Left renal cortex interstitium (tissue), 4 donors: ENCODE measurements at places on chromosomes 11 and 22.

DNA sequence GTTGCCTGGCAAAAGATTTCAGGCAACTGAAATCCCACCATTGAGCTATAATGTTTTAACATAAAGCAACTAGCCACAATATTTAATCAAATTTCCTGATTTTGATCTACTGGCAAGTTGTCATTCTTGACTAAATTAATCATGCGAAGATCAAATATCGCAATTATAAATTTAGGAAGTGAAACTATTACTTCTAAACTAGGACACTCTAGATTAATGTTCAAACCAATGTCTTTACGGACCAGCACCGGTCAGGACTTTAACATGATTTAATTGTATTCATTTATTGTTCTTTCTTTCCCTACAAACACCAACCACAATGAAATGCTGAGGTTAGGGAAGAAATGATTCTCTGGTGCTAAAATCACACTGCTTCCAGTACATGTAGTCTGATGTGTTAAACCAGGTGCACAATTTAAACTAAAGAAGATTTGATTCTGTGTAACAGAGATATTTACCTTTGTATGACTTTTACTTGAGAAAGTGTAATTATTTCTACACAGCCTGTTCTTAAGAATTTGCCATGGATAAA lies 14.9 kb downstream of the GAS2 start:
- no peak for DNase-seq

DNA sequence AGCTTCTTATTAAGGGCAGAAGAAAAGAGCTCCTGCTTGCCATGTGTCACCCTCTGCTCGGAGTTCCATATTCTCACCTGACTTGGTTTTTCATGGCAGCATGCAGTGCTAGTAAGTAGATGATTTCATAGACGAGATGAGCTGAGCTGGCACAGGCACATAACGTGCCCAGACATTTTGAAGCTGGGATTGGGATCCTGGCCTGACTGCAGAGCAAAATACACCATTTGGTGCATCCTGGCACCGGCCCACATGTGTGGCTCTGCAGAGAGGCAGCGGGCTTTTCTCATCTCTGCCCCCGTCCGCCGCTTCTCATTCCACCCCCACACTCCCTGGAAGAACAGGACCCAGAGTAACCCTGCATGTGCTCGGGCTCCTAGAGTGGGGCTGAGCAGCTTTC lies 24.8 kb downstream of the FAM118A start:
- no peak for DNase-seq

DNA sequence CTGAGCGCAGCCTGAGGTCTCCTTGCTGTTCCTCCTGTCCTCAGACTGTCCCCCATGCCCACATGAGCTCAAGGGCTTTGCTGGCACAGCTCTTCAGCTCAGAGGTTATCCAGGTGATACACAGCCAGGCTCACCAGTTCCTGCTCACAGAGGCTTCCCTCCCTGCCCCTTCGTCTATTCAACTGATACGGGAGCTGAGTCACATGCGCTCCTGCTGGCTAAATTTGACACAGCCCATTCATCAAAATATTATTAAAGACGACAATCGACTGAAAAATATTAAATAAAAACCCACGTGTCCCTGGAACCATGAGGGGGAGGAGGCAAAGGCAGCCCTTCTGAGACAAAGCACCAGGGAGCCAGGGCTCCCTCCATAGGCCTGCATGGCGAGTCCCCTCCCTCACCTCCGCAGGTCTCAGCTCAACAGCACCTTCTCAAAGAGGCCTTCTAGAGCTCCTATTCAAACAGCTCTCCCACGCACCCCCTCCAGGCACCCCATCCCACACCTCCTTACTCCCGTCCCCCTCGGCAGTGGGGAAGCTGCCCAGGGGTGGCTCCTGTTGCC lies 40.5 kb downstream of the DUSP8 start:
- no peak for DNase-seq

- no peak for DNase-seq
Measured at GRCh38 chr11:22341588-22341931, 3.4 kb downstream of the SLC17A6 start.

- no peak for DNase-seq
Measured at GRCh38 chr11:3010521-3011275, 18.6 kb upstream of the NAP1L4 start.

DNA sequence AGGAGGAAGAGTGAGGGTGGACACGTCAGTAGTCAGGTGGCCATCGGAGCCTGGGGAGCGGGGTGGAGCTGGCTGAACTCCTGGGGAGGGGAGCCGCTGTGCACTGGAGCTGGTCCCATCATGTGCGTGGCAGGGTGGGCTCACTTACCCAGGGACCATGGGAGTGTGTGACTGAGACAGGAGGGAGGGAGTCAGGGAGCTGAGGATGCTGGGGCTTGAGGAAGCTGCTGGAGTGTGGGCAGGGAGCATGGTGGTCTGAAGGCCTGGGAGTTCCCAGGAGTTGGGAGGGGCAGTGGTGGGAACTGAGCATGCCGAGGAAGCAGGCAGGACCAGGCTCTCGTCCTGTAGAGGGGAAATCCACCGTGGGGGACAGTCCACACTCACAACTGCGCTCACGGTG lies 18.0 kb downstream of the CLDN5 start:
- no peak for DNase-seq

GRCh38 chr11:103794262-103794661 lies 242.2 kb upstream of the DDI1 start:
- no peak for DNase-seq

- no peak for DNase-seq
Measured at GRCh38 chr11:35098855-35099254, 40.1 kb upstream of the CD44 start.

DNA sequence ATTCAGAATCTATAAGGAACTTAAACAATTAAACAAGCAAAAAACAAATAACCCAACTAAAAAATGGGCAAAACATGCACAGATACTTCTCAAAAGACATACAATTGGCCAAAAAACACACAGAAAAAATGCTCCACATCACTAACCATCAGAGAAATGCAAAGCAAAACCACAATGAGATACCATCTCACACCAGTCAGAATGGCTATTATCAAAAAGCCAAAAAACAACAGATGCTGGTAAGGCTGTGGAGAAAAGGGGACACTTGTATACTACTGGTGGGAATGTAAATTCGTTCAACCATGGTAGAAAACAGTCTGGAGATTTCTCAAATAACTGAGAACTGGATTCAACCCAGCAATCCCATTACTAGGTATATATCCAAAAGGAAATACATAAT lies 24.8 kb downstream of the ENTHD1 start:
- DNase-seq, result no peak

GRCh38 chr22:46280999-46281623 lies 13.3 kb downstream of the TTC38 start:
- no peak for DNase-seq

DNA sequence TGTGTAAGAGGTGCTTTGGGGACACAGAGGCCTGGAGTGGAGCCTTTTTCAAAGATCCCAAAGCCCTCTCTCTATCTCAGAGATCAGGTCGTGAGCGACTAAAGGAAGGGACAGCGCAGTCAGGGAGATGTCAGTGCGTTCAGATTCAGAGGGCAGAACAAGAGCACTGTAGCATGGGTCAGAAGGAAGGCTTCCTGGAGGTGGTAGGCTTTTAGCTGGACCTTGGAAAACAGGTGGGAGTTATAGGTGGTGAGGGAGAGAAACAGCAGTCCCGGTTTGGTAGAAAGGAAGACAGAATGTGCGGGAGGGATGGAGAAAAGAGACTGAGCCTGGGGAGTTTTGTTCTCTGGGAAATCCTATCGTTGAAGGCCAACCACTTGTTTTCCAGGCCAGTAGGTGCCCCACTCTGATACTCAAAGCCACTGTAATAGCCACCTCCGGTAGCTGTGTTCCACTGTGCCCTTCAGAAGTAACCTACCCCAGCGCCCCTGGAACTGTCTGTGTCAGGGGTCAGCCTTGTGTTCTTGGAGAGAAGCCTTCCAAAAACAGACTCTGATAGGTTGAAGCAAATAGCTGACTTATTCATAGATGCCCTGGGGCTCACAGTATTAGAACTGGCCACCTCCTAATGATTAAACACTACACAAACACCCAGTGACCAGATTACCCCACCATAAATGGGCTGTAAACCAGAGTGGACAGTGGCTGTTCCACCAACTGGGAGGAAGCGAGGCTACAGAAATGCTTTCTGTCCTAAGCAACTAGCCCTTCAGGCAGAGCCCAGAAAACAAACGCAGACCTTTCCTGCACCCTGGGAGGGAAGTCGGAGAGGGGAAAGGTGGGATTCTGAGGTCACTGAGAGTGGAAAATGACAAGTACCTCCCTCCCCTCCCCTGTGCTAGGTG lies 157.7 kb downstream of the DBX1 start:
- DNase-seq, result no peak

DNA sequence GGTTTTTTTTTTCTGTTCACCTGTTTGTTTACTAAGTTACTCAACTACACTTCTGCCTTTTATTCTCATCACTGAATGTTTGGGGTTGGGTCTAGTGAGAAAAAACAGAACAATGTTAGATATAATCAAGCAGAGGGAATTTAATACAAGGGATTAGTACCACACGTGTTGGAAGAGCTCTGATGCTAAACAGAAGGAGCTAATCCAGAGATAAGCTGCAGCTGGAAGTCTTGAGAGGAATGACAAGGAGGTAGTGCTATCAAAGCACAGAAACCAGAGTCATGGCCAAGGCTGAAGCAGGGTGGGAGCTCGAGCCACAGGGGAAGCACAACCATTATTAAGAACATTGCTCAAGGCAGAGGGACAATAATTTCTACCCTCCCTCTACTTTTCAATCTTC lies 604.1 kb upstream of the ANO5 start:
- DNase-seq, result no peak

- no peak for DNase-seq
Measured at GRCh38 chr11:2995893-2996554, 3.9 kb upstream of the NAP1L4 start.

- no peak for DNase-seq
Measured at GRCh38 chr11:44031549-44031948, 16.2 kb upstream of the ACCSL start.

DNA sequence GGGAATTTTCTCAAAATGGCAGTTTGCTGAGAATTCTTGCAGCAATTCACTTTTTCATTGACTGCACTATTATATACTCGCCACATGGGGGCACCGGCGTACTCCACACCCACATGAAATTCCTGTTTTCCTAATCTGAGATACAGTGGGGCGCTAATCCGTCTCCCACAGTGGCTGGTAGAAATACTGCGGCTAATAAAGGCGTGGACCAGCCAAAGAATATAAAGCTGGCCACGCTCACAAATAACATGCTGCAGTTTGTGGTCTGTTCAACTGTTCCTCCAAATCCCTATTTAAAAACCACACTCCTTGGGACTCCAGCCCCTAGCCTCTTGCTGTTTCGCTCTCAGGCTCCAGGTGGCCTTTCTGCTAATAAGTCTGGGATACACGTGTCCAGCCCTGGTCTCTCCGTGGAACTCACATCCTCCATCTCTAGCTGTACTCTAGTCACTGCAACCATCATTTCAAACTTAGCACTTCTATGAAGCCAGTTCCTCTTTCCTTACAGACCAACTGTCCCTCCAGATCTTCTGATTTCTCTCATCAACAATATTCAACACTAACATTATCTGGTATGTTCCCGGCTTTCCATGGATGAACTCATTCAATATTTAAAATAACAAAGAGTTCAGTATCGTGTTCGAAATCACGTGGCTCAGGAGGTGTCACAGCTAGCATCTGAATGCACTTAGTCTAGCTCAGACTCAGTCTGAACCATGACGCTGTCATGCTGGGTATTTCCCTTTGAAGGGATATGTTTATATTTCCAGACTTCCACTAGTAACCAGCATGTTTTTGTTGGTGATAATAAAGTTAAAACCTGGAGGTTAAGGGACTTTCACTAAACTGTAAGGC lies 22.0 kb downstream of the TBRG1 start:
- no peak for DNase-seq

DNA sequence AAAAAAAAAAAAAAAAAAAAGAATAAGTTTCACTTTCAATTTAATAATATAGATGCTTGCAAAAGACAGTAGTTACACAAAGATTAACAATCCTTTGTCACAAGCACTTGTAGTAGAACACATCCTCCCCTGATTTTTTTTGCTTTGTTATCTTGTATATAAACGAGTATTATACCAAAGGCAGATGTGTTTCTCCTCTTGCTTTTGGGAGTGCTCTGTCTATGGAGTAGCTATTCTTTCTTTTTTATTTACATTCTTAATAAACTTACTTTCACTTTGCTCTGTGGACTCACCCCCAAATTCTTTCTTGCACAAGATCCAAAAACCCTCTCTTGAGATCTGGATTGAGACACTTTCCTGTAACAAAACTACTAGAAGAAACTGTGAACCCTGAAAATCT lies 3.4 kb upstream of the MRPL16 start:
- no peak for DNase-seq

DNA sequence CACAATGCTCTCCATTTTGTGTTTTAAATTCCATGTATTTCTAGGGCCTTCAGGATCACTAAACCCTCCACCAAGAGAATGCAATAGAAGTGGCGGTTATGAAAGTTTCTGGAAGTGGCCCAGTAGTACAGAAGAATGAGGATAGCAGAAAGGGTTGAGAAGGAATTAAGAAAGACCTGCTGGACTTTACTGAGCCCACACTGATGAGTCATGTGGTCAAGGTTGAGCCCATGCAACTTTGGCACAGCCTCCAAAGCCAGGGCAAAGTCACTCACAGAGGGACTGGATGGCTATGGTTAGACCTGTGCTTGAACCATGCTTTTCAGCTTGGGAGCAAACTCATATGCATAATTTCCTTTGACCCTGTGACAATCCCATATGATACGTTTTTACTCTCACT lies 102.9 kb upstream of the PLET1 start:
- no peak for DNase-seq

- DNase-seq, result no peak
Measured at GRCh38 chr11:29984544-29984943, 32.3 kb downstream of the KCNA4 start.

- DNase-seq, result no peak
Measured at GRCh38 chr11:27100534-27100933, 59.9 kb downstream of the BBOX1 start.

DNA sequence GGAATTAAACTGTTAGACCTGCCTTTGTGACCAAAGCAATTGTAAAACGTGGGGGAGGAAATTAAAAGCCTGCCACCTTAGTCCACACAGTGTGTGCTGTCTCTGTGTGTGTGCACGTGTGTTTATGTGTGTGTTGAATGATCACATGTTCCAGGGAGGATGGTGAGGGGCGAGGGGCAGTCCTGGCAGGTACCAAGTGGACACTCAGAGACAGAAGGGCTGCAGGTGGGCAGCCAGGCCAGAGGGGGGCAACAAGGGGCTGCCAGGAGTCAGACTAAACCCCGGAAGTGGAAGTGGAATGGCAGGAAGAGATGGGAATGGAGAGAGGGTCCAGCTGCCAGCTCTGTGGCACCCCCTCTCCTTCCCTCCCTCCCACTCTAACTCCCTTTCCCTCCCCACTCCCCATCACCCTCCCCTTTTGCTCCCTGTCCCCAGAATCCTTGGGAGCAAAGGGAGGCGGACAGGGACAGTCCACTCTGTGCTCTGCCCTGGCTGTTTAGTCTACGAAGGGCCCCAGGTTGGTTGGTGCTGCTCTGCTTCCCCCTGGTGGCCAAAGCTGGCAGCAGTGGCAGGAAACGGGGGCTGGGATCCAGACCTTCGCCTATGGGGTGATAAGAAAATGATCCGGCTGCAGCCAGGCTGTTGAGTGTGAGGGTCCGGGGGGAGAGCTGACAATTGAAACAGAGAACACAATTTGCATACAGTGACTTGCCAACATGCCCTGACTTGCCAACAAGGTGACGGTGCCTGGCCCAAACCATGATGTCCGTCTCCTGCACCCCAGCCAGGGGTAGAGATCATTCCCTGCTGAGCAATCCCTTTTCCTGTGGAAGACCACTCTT lies 24.4 kb downstream of the P2RY2 start:
- DNase-seq, result no peak

GRCh38 chr22:27273436-27273835 lies 528.1 kb downstream of the MN1 start:
- no peak for DNase-seq
